ENCODE measurements at places on chromosomes 4 and X.

DNA sequence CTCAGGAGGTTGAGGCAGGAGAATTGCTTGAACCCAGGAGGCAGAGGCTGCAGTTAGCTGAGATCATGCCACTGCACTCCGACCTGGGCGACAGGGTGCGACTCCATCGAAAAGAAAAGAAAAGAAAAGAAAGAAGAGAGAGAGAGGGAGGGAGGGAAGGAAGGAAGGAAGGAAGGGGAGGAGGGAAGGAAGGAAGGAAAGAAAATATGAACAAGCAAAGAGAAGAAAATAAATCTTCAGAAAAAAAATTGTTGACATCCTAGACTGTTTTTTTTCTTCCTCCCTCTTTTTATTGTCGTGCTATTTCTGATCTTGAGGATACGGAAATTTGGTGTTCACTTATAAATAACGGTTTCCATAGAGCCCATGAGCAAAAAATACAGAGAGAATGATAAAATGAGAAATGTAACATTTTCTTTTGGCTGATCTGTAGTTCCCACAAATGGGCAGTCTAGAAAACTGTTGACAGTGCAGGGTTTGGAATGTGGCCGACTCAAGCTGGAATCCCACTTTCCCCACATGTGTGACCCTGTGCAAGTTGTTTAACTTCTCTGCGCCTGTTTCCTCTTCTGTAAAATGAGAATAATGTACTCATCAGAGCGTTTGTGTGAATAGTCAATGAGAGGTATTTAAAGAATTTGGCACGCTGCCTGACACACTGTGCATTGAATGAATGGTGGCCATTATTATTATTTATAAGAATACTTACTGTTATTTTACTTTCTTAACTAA, 19.4 kb downstream of the SORBS2 start:
- no peaks in the 10 kb centered on the region for H3K27me3 ChIP-seq
- no peak overlapping the region for H3K4me3 ChIP-seq
- no peak overlapping the region for H3K27ac ChIP-seq

GRCh38 chr4:73713650-73714049, 26.7 kb upstream of the CXCL8 start:
- no peak overlapping the region for H3K27ac ChIP-seq
- no peak for DNase-seq
- no peak overlapping the region for H3K4me3 ChIP-seq
- H3K27me3 ChIP-seq: no peaks in the 10 kb centered on the region

DNA sequence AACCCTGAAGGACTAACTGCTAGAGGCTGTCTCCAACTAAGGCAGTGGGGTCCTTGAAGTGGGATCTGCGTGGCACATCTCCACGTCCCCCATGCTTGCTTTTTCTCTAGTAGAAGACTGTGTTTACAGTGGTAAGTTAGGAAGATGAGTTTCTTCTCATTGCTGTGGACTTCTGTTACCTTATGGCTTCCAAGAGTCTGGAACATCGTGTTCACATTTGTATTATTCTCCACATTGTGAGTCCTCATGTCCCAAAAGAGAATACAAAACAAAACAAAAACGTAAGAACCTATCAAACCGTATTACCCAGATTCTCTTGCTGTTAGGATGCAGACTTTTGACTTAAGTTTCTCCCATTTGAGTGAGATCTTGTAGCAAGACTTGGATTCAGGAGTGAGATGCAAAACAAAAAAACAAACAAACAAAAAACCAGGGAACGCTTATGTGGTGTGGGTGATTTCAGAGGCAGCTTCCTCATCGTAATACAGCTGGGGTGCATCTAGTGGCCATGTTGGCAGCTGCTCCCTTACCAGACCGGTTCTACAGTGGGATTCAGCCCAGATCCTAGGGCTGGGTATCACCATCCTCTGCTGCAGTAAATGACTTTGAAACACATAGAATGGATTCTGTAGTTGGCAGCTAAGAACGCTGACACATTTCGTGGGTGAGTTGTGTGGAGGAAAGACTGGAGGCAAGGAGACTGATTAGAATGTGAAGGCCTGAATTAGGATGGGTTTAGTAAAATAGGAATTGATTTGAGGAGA, 41.3 kb downstream of the TMEM131L start:
- no peaks in the 10 kb centered on the region for H3K27me3 ChIP-seq
- H3K27ac ChIP-seq: peak overlapping the region; percentile 56
- H3K4me3 ChIP-seq: peak overlapping the region; percentile 1
- peaks cover 79% of the 10 kb centered on the region for H3K4me1 ChIP-seq

DNA sequence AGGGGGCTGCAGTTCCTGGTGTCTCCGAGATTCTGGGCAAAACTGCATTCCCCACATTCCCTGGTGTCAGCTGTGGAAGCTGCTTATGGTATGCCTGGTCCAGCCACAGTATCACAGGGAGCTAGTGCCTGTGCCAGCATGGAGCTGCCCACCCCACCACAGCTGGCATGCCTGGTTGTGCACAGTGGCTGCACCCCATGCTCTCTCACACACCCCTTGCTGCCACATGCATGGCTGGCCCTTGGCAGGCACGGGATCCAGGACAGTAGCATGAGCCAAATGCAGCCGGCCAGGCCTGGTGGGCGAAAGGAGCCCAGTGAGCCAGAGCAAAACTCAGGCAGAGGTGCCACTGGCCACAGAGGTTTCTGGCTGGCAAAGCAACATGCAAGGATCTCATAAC, 418.0 kb upstream of the SPOCK3 start:
- H3K36me3 ChIP-seq: no peaks in the 10 kb centered on the region
- H3K27me3 ChIP-seq: no peaks in the 10 kb centered on the region
- no peaks in the 10 kb centered on the region for H3K4me1 ChIP-seq

DNA sequence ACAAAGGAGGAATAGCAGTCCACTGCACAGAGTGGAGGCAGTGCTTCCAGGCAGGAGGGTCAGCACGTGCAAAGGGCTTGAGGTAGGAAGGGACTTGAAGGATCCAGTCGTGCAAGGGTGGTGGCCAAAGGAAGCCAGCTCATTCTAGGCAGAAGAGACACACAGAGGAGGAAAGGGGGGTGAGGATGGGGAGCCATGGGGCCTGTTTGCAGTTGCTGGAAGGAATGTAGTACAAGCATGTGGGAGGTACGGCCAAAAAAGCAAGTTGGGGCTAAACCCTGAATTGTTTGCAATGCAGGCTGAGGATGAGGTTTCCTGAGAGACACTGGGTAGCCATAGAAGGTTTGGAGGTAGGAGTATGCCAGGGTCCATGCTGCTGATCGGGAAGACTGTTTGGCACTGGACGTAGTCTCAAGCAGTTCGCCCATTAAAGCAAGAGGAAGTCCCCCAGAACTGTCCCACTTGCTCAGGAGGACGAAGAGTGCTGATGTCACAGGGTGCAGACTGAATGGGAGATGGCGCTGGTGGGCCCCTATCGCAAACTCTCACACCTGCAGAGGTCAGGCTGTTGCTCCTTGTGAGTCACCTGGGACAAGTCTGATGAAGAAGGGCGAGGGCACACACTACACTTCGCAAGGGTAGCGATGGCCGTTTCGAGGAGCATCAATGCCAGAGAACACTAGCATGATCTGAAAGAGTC, 9.1 kb upstream of the MAN2B2 start:
- H3K27ac ChIP-seq: no peak overlapping the region
- no peaks in the 10 kb centered on the region for H3K36me3 ChIP-seq
- peaks cover 13% of the 10 kb centered on the region for H3K4me1 ChIP-seq

DNA sequence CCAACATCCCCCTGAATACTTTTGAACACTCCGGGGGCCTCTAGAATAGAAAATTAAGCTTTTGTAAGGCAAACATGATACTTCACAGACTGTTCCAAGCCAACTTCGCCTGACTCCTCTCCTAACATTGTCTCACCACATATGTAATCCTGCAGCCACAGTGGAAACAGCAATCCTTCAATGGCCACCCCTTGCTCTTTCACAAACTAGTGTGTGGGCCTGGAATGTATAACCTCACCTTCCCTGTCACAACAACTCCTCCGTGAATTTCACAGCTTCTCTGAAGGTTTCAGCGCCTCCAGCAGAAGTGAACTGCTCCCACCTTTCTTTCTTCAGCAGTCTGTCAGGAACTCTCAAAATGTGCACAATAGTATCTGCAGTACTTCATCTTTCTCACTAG, 185.1 kb downstream of the ADGRL3 start:
- no peaks in the 10 kb centered on the region for H3K36me3 ChIP-seq
- no peaks in the 10 kb centered on the region for H3K27me3 ChIP-seq
- H3K27ac ChIP-seq: no peak overlapping the region
- no peak for DNase-seq
- no peaks in the 10 kb centered on the region for H3K4me1 ChIP-seq

DNA sequence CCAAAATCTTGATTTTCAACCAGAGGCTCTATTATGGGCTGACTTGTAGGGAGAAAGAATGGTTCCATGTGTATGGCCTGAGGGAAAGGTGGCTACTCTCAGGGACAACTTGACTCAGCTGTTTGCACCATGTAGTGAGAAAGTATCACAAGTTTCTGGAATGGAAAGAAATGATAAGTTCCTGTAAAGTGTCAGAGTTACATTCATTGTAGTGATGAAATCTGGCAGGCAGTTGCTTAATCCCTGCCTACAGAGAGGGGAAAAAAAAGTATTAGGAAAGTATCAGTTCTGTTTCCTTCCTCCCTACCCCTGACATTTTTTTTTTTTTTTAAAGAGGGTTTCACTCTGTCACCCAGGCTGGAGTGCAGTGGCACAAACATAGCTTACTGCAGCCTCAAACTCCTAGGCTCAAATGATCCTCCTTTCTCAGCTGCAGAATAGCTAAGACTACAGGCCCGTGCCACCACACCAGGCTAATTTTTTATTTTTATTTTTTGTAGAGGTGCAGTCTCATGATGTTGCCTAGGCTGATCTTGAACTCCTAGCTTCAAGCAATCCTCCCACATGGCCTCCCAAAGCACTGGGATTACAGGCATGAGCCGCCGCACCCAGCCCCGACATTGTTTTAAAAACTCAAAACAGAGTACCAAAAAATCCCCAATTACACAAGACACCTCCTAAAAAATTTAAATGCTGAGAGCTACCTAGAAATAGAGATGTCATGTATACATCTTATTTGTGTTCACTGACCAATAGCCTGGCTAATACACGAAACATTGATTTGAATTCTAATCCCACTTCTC, 4.8 kb upstream of the FBXL5 start:
- DNase-seq: no peak
- no peaks in the 10 kb centered on the region for H3K36me3 ChIP-seq
- H3K27me3 ChIP-seq: no peaks in the 10 kb centered on the region
- H3K4me3 ChIP-seq: no peak overlapping the region
- peak overlapping the region; percentile 38 for H3K27ac ChIP-seq

- H3K27ac ChIP-seq: peak within 1 kb of the TSS; percentile 91
- H3K4me3 ChIP-seq: peak within 1 kb of the TSS; percentile 92
- no peaks in the 10 kb centered on the region for H3K27me3 ChIP-seq
- H3K4me1 ChIP-seq: peaks cover 8% of the 10 kb centered on the region
- no peaks in the 10 kb centered on the region for H3K36me3 ChIP-seq
- DNase-seq: peak; percentile 45
Observed at GRCh38 chrX:123859846-123860838, at the start of gene XIAP. Gene XIAP (plus strand): TSS chrX:123860053. CDS start chrX:123885663, 25,610 bp downstream.

DNA sequence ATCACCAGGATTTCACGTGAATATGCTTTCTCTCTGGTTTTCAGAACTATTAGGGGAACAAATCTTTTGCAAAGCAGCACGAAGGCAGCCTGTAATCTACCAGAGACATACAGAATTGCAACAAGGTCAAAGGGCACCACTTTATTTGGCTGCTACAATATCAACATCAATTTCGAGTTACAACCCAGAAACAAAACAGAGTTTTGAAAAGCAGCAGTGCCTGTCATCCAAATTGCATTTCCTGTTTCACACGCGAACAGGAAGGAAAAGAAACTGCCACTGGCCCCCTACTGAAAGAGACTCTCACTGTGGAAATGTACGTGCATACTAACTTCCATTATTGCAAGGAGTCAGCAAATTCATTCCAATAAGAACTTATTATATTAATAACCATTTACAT, 17.1 kb upstream of the C1QTNF7 start:
- no peaks in the 10 kb centered on the region for H3K27me3 ChIP-seq
- no peaks in the 10 kb centered on the region for H3K36me3 ChIP-seq
- H3K27ac ChIP-seq: peak overlapping the region; percentile 57

DNA sequence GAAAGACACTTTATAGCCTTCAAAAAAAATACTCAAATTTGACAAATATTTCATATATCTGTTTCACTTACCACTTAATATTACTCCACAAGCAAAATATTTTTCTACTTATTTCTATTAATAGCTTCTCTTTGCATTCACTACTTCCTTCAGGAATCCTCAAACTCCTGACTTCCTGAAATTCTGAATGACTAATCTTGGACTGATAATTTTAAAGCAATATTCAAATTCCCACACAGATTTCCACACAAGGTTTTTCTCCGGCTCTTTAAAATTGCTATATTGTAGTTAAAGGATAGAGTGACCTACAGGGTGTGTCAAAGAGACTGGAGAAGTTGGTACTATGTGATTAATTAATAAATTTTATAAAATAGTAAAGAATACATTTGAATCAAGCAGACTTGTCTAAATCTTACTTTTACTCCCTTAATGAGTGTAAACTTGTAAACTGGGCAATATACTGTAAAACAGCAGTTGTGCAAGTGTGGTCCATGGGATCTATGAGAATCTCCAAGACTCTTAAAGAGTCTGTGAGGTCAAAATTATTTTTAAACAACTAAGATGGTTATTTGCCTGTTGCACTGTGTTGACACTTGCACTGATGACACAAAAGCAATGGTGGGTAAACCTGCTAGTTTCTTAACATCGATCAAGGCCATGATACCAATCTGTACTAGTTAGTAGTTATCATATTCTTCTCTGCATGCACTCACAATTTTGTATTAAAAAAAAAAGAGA, 44.5 kb downstream of the ANKRD17 start:
- H3K36me3 ChIP-seq: no peaks in the 10 kb centered on the region
- H3K4me1 ChIP-seq: peaks cover 50% of the 10 kb centered on the region
- H3K27ac ChIP-seq: no peak overlapping the region
- H3K4me3 ChIP-seq: no peak overlapping the region

GRCh38 chr4:68734095-68734494, 63.6 kb upstream of the UGT2B15 start:
- DNase-seq: no peak
- H3K27me3 ChIP-seq: peaks cover 4% of the 10 kb centered on the region
- no peak overlapping the region for H3K27ac ChIP-seq
- H3K4me1 ChIP-seq: no peaks in the 10 kb centered on the region

DNA sequence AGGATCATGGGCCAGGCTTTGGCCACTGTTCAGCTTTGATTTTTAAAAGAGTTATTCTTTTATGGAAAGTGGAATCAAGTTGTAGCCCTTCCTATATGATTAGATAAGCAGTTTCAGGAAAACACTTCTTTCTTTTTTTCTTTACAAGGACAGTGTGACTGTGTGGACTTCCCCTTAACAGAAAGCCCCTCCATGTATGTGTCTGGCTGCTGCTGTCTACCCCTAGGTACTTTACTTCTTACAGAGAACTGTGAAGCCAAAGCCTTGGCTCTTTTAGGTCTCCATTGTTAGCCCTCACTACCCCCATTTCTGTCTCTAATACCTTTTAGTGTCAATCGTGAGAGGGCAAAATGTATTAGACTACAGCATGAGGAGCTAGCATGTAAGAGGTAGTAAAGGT, 19.1 kb downstream of the VSIG1 start:
- H3K4me3 ChIP-seq: no peak overlapping the region
- DNase-seq: no peak
- H3K4me1 ChIP-seq: peaks cover 8% of the 10 kb centered on the region

Measured in naive thymus-derived CD8-positive, alpha-beta T cell (primary cell).